Fibroblast of lung (primary cell): ENCODE measurements at places on chromosomes 1 and 21.

GRCh38 chr1:233730809-233731208 lies 116.9 kb downstream of the KCNK1 start:
- no peak for DNase-seq
- H3K36me3 ChIP-seq: no peaks in the 10 kb centered on the region
- no peak overlapping the region for H3K4me3 ChIP-seq
- H3K27ac ChIP-seq: no peak overlapping the region
- no peaks in the 10 kb centered on the region for H3K27me3 ChIP-seq

DNA sequence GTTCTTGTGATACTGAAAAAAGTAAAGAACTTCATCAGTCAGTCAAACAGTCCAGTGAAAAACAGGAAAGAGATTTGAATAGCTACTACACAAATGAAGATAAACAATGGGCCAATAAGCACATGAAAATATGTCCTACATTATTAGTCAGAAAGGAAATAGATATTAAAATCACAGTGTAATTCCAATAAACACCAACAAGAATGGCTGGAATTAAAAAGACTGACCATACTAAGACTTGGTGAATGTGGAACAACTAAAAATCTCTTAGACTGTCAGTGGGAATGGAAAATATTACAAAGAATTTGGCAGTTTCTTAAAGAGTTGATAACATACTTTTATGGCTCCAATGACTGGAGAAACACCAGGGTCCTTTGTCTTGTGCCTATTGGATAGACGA lies 241.8 kb upstream of the USP24 start:
- H3K4me1 ChIP-seq: no peaks in the 10 kb centered on the region
- H3K27ac ChIP-seq: no peak overlapping the region
- no peak overlapping the region for H3K4me3 ChIP-seq
- H3K27me3 ChIP-seq: no peaks in the 10 kb centered on the region
- no peaks in the 10 kb centered on the region for H3K36me3 ChIP-seq

DNA sequence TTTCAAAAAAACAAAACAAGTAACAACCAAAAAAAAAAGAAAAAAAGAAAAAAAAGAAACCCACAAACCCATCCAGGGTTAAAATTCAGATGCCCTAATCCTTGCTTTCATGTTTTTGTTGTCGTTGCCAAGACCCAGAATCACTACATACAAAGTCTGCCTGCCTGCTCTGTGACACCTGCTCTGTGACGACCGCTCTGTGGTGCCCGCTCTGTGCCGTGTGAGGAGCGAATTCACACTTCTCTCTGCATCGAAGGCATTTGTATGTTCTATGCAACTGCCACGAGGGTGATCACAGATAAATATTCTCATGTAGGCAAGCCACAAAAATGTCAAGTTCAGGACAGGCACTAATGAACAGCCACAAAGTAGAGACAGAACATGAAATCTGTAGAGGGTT lies 178.6 kb downstream of the SLC45A1 start:
- no peaks in the 10 kb centered on the region for H3K27me3 ChIP-seq
- no peak overlapping the region for H3K27ac ChIP-seq
- peaks cover 6% of the 10 kb centered on the region for H3K4me1 ChIP-seq
- H3K4me3 ChIP-seq: no peak overlapping the region
- no peak for DNase-seq

DNA sequence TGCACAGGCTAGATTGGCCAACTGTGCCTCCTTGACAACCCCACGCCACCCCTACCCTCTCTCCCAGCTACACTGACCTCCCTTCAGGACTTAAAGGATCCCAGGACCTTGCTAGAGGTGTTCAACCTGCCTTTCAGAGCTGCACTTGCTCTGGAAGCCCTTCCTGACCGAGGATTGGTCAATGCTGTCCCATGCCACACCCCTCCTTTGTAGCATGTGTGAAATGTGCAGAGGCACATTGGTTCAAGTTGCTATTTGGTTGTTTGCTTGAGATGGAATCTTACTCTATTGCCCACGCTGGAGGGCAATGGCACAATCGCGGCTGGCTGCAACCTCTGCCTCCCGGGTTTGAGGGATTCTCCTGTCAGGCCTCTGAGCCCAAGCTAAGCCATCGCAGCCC lies 21.8 kb downstream of the ACTA1 start:
- DNase-seq: no peak
- H3K27me3 ChIP-seq: peaks cover 19% of the 10 kb centered on the region
- H3K4me1 ChIP-seq: no peaks in the 10 kb centered on the region
- no peak overlapping the region for H3K27ac ChIP-seq

GRCh38 chr1:239367196-239367810 lies 19.1 kb upstream of the CHRM3 start:
- H3K27me3 ChIP-seq: no peaks in the 10 kb centered on the region
- no peaks in the 10 kb centered on the region for H3K4me1 ChIP-seq
- no peak overlapping the region for H3K27ac ChIP-seq
- no peak for DNase-seq
- H3K4me3 ChIP-seq: no peak overlapping the region

DNA sequence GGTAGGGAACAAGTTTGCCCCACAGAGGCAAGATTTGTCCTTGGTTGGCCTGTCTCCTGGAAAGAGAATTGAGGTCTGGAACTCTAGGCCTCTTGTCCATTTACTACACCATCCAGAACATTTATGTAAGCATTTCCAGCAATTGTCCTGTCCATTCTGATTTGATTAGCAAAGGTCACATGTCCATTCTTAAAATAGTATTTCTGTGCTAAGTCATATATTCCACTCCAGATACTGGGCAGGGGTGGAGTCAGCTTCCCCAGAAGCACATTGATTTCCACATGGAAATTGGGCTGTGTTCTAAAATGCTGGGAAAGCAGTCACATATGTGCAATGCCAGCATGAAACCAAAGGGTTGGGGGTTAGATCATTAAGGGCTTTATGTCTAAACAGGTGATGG lies 21.5 kb upstream of the FMN2 start:
- DNase-seq: no peak
- no peaks in the 10 kb centered on the region for H3K27me3 ChIP-seq
- H3K36me3 ChIP-seq: no peaks in the 10 kb centered on the region
- H3K4me3 ChIP-seq: no peak overlapping the region
- H3K4me1 ChIP-seq: no peaks in the 10 kb centered on the region

DNA sequence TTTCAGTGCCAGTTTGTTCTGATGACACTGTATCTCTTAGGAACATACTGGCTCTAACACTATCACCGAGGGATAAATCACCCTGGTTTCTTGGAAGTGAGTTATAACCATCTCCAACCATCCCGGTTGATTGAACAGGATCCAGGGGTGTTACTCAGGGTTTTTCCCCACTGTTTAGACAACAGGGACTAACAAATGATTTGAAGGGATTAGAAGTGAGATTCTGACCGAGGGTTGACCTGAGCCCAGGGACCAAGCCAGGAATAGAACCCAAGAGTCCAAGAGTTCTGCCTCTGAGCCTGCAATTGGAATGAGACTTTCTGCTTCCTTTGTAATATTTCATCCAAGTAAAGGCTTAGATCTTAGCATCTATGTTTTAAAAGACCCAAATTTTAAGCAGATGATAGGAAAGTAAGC lies 154.0 kb downstream of the DHRS3 start:
- peaks cover 1% of the 10 kb centered on the region for H3K36me3 ChIP-seq
- H3K4me1 ChIP-seq: peaks cover 14% of the 10 kb centered on the region
- H3K27ac ChIP-seq: peak overlapping the region; percentile 26
- H3K4me3 ChIP-seq: no peak overlapping the region

- H3K27ac ChIP-seq: no peak overlapping the region
- H3K36me3 ChIP-seq: no peaks in the 10 kb centered on the region
- DNase-seq: no peak
- H3K4me3 ChIP-seq: no peak overlapping the region
These were observed 68.8 kb upstream of the LYST start for GRCh38 chr1:235935235-235936225.

DNA sequence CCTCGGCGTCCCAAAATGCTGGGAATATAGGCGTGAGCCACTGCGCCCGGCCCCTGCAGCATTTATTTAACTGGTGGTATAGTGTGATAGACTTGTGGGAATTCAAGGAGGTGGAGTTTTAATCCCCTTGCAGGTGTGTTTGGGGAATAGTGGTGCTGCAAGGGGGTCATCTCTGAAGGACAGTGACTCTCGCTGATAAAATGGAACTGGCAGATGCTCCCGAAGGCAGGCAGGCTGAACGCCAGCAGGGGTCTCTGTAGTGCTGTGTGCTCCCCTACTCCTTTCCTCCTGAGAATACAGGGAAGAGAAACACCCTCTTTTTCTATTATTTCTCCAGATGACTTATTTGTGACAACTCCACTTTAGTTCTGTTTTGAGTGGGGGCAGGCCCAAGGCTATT lies 4.0 kb downstream of the OSCP1 start:
- H3K36me3 ChIP-seq: no peaks in the 10 kb centered on the region
- no peak for DNase-seq
- H3K4me1 ChIP-seq: no peaks in the 10 kb centered on the region
- H3K27ac ChIP-seq: no peak overlapping the region
- H3K4me3 ChIP-seq: no peak overlapping the region

- H3K36me3 ChIP-seq: no peaks in the 10 kb centered on the region
- DNase-seq: peak; percentile 42
- no peaks in the 10 kb centered on the region for H3K4me1 ChIP-seq
- no peak overlapping the region for H3K27ac ChIP-seq
- no peak overlapping the region for H3K4me3 ChIP-seq
- no peaks in the 10 kb centered on the region for H3K27me3 ChIP-seq
These were observed 189.0 kb downstream of the PLPP3 start for GRCh38 chr1:56390232-56390867.
